ENCODE measurements at places on chromosomes 5 and 9.
A peak's percentile ranks its signal among the peaks of the same experiment; 100 is the strongest.

- DNase-seq, result no peak
Measured at GRCh38 chr5:177475563-177476427, 2.4 kb upstream of the DBN1 start.

GRCh38 chr5:332843-333242, 11.3 kb downstream of the AHRR start:
- no peak for DNase-seq

- peak; percentile 79 for DNase-seq
Measured at GRCh38 chr9:20636888-20637440, 14.7 kb upstream of the MLLT3 start.

DNA sequence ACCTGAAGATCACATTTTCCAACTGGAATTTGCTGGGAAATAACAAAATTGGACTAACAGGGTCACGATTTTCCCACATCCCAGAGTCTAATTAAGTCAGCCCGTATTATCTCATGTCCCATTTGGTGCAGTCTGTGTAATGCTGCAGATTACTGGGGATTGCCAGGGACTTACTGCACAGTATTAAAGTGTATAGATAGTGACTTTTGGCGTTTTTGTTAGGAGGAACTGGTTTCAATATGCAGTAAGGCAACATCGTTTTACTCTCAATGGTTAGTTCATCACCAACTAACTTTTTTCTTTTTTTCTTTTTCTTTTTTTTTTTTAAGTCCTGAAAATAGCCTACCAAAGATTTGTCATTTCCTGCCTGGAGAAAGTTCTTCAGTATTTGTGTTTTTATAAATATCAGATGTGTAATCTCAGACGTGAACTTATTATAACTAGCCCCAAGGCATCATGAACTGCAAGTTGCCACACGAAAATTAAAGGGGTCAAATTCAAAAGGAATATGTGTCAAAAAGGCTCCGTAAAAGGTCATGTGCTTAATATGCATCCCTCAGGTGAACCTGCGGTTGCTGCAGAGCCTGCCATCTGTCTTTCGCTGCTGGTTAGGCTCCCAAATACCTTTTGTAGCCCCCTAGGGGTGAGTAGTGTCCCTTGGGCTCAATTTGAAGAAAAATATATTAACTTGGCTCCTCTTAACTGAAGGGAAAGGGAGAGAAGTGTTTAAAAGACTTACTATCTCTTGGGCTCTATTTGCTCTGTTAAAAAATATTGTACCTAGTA, 176.7 kb upstream of the ADAMTSL1 start:
- DNase-seq, result peak; percentile 55

DNA sequence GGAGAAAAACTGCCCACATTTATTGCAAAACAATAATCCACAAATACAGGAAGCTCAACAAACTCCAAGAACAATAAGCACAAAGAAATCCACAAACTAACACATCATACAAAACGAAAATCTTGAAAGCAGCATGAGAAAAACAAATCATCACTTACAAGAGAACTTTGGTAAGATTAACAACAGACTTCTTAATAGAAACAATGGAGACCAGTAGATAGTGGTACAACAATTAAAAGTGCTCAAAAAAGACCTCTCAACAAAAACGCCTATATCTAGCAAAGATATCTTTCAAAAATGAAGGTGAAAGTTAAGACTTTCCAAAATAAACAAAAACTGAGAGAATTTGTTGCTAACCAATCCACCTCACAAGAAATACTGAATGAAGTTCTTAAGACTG, 38.4 kb downstream of the CDKL3 start:
- no peak for DNase-seq

- DNase-seq, result no peak
Measured at GRCh38 chr5:94072116-94072515, 330.7 kb upstream of the POU5F2 start.

- no peak for DNase-seq
Measured at GRCh38 chr9:1707291-1707690, 307.9 kb upstream of the SMARCA2 start.

DNA sequence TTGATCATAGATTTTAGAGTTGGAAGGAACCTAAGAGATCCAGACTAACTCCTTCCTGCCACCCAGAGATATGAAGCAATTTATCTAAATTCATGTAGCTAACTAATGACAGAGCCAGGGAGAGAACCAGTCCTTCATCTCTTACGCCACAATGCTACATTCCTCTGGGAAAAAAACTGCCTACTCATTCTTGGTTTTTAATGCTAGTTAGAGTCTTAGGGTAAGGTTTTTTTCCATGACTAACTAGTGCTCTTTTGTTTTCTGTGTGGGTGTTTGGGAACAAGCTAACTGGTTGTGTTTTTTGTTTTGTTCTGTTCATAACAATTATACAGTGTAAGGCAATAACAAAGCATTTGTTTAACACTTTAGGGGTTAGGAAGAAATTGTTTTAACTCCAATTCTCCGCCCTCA, 52.4 kb downstream of the SLC44A1 start:
- DNase-seq, result peak; percentile 61

DNA sequence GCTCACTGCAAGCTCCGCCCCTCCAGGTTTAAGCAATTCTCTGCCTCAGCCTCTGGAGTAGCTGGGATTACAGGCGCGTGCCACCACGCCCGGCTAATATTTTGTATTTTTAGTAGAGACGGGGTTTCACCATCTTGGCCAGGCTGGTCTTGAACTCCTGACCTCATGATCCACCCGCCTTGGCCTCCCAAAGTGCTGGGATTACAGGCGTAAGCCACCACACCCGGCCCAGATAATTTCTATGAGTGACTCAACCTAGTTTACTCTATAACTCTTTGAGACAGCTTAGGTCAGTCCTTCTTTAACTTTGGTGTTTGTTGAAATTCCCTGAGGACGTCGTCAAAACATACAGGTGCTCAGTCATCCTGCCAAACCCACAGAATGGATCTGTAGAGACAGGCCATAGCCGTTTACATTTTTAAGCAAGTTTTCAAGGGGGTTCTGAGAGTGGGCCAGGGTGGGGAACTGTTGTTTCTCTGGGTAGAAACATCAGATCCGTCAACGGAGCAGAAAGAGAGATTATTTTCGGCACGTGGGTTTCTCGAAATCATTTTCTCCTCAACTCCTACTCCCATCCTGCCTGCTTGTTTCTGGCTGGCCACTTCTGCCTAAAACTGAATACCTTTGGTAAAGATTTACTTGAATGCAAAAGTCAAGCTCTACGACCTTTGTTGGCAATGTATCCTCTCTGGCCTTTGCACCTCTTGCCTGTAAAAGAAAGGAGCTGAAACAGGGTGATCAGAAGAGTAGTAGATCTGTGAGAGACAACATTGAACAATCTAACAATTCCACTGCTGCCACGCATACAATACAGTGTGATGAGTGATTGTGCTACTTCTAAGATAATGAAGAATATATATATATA, 6.0 kb upstream of the BOD1 start:
- DNase-seq, result no peak

DNA sequence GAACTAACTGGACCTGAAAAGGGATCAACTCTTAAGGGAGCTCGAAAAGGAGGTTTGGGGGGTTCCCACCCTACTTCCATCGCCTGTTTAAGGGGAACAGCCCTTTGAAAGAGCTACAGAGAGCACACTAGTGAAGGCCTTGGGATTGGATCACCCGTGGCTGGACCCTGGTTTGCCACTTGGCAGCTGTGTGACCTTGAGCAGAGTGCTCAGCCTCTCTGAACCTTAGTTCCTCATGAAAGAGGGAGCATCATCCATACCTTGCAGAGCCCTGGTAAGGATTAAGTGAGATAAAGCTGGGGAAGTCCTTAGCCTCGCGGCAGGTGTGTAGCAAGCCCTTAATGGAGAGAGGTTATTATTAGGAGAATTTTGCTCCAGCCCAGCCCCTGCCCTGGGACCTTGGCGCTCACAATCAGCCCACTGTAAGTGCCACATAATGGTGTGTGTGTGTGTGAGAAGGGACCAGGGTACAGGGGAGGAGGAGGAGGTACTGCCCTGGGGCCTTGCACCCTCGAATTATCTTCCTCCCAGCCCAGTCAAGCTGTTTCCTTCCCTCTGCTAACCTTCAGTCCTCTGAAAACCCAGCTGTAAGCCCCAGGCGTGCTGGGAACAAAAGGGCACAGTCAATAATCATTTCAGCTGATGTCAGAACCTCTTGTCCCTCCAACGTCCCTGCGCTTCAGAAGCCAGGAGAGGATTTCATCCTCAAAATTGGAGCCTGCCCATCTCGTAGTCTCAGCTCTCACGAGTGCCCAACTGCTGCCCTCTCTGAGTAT, 42.9 kb downstream of the FOXI1 start:
- DNase-seq, result peak; percentile 40

- DNase-seq, result peak; percentile 94
Measured at GRCh38 chr9:107999011-107999410, 509.4 kb upstream of the KLF4 start.

DNA sequence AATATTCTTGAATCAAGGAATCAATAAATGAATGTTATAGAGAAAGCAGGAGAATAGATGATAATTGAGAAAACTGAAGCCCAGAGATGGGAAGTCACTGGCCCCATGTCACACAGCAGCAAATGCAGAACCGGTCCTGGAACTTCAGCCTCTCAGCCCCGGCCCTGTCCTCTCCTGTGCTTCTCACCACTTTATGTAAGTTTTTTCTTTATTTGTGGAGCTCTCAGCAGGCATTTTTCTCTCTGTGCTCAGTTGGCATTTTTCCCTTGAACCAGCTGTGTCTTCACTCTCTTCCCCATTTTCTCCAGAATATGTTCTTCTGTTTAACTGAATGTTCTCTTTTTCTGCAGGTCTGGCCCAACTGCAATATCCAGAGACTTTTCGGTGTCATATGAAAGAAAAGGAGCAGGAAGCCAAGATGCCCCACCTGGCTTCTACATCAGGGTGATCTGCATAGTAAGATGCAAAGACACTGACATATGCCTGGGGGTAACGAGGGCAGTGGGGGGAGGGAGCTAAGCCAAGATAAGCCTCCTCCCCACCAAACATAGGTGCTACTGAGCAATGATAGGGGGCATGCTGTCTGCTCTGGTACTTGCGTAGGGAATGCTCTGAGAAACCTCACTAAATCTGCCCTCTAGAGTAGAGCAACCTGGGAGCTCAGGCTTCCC, 12.8 kb upstream of the LCP2 start:
- DNase-seq, result no peak

DNA sequence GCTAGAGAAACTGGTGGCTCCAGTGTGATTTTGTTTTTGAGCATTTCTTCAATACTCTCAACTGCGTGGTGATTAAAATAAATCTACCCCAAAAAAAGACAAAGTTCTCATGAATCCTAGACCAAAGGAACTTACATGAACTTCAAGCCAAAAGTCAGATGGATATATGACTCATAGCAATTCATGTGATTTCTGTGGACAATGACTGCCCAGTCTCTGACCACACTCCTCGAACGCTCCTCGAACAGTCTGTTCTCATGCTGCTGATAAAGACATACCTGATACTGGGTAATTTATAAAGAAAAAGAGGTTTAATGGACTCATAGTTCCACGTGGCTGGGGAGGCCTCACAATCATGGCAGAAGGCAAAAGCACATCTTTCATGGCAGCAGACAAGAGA, 46.4 kb upstream of the CEP78 start:
- no peak for DNase-seq

DNA sequence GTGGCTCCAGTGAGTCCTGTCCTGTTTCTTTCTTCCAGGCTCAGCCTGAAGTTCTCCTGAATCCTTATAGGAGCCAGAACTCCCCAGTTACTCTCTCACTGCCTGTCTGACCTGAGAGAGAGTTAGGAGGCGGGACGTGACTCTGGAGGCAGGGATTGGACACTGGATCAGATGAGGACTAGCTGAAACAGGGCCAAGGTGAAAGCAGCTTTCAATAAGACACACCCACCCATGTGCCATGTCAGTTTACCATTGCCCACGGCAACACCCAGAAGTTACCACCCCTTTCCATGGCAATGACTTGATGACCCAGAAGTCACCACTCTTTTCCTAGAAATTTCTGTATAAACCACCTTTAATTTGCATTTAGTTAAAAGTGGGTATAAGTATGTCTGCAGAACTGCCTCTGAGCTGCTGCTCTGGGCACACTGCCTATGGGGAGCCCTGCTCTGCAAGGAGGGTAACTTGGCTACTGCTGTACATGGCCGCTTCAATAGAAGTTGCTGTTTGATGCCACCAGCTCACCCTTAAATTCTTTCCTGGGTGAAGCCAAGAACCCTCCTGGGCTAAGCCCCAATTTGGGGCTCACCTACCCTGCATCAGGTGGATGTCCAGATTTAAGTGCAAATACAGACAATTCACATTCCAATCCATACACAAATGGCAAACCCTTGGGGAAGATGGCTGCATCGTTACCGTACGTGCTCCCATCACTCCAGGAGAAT, 13.7 kb downstream of the FCN2 start:
- peak; percentile 20 for DNase-seq

DNA sequence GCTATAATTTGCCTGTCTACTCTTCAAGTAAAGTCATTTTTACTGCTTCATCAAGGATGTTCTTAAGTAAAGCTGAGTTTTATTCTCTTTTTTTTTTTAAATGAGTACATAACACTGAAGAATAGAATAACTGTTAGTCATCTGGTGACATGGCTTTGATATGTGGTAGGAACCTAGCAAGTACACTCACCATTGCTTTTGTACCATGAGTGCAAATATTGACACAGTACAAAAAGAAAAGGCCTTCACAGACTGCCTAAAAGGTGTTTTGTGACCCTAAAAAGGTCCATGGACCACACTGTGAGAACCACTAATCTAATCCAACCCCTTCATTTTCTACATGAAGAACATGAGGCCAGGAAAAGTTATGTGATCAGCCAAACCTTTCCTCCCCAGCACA, 55.0 kb downstream of the ECPAS start:
- no peak for DNase-seq

DNA sequence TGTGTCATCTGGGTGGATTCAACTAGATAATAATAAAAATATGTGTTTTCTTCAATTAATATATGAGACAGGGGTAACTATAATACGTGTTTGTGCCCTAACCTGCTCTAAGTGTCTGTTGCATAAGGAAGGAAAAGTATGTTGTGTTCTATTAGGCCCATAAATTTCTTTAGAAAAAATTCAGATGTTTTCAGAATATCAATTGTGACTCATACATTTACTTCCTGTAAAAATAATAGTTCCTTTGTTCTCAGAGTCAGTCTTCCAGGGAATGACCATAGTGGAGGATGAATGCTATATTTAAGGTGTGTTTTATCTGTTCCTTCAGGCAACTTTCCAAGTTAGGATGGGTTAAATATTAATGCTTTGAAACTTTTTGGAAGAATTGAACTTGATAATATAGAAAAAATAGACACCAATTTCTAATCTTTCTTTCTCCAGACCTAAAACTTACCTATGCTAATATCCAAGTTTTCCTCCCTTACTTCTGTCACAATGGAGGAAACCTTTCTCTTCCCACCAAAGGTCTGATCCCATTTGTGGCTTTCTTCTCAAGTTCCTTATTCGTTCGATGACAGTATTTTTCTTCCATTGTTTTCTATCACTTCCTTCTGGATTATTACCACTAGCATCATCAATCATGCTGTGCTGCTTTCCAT, 49.9 kb downstream of the ISL1 start:
- no peak for DNase-seq

GRCh38 chr9:4666042-4666699, at the start of gene SPATA6L:
TSS of gene SPATA6L (minus strand) at chr9:4666480. CDS start at chr9:4666250, 230 bp downstream.
- DNase-seq, result peak; percentile 73

- DNase-seq, result peak; percentile 32
Measured at GRCh38 chr5:180140079-180140554, 68.6 kb upstream of the RNF130 start.

- no peak for DNase-seq
Measured at GRCh38 chr5:169869066-169869465, 111.2 kb downstream of the INSYN2B start.

GRCh38 chr5:112846556-112846955, 14.5 kb upstream of the SRP19 start:
- no peak for DNase-seq

- DNase-seq, result no peak
Measured at GRCh38 chr9:138071731-138072130, 194.1 kb downstream of the CACNA1B start.

GRCh38 chr9:128169925-128170324, 9.9 kb downstream of the BBLN start:
- DNase-seq, result no peak

GRCh38 chr9:109190151-109190550, 23.1 kb upstream of the FRRS1L start:
- no peak for DNase-seq

Measured in islet precursor cell (in vitro differentiated cells).